ENCODE measurements at places on chromosomes 5 and 9.

- DNase-seq, result no peak
Measured at GRCh38 chr5:181260720-181261319, at the start of gene TRIM52. TRIM52 (minus strand) TSS chr5:181261143; CDS start chr5:181260813, 330 bp downstream.

DNA sequence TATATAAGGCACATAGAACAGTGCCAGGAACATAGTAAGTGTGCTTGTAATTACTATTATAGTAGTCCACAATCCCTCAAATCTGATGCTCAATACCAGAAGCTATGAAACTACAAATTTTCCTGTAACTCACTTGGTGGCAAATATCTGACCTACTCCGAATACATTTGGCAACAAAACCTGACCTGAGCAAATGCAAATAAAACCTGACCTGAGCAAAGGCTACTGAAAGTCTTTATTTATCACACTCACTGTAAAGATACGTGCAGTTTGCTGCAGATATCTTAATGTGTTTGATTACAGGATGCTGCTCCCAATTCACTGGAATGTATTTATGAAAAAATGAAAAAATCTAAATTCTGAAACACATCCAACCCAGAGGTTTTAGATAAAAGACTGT lies 7.1 kb downstream of the MEGF9 start:
- DNase-seq, result no peak

- DNase-seq, result no peak
Measured at GRCh38 chr9:120390637-120391190, 189.3 kb downstream of the CDK5RAP2 start.

GRCh38 chr9:134538856-134539566 lies 102.6 kb upstream of the COL5A1 start:
- DNase-seq, result no peak

DNA sequence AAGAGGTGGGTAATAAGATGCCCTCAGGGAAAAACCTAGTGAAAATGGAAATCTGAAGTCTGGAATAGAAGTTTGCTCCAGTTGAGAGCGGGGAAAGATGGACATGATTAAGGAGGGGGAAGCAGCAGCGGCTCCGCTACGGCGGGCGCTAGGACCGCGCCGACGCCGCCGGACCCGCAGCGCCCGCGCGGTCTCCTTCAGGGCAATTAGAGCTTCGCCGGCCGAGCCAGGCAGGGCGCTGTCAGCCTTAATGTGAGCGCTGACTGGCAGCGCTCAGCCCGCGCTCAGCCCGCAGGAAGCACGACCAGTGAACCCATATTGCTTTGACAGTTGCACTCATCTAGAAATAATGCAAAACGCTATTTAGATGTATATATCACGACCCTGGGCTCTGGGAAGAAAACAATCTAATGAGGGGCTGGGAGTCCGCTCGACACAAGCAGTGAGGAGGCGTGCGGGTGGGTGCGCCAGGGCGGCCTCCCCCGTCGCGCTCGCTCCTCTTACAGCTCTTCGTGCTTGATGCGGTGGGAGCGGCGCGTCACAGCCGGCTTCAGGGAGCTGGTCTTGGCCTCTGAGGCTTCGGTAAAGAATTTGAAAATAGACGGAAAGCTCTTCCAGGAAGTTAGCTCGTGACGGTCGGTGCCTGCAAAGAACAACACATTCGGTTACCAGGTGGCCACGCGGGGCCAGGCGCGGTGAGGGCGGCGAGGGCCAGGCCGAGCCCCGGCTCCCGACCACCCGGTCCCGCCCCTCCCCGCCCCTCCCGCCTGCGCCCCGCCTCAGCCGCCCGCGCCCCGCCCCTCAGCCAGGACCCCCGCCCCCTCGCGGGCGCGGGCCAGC lies 37.7 kb downstream of the NR2F1 start:
- DNase-seq, result no peak

DNA sequence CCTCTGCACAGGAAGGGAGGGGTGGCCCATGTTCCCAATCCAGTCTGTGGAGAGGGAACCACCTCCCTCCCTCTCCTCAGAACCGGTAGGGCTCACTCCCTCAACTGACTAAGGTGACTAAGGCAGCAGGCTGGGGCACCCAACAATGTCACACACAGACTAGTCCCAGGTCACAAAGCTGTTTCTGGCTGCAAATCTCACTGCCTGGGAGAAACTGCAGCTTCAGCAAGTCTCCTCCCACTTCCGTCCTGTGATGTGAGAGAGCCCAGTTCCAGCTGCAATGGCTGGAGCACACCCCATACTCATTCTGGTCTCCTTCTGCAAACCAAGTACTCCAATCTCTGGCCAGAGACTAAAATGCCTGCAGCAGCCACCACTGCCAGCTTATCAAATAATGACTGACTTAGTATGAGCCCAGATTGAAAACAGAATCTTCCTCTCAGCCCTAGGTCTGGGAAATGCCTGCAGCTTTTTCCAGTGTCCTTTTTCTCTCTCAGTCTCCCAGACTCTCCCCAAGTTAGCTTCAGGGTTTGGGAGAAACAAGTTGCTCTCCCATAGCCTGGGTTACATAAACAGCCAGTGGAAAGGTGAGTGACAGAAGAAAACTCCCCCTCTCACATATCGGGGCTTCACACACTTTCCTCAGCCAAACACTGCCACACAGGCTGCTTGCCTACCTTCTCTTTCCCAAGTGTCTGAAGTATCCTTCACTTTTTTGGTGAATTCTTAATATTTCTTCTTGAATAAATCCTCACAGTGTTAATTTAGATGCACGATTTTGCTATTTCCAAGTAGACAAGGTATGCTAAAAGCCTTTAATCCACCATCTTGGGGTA lies 247.4 kb upstream of the RASA1 start:
- no peak for DNase-seq

DNA sequence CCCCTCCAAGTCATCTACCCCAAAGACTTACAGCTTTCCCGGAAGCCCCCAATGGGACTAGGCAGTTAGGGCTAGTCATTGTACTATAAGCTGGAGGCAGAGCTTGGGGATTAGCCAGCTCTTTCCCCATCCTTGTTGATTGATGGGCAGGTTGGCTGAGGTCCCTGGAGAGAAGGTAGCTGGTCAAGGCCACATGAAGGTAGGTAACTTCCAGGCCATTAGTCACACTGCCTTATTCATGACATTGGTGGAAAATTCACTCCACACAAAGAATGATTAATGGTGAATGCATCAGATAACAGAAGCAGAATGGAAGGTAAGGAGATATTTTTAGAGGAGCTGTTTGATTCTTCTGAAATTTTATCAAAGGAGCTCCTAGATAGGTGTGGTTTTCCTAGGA lies 49.5 kb upstream of the TGFBR1 start:
- DNase-seq, result no peak

DNA sequence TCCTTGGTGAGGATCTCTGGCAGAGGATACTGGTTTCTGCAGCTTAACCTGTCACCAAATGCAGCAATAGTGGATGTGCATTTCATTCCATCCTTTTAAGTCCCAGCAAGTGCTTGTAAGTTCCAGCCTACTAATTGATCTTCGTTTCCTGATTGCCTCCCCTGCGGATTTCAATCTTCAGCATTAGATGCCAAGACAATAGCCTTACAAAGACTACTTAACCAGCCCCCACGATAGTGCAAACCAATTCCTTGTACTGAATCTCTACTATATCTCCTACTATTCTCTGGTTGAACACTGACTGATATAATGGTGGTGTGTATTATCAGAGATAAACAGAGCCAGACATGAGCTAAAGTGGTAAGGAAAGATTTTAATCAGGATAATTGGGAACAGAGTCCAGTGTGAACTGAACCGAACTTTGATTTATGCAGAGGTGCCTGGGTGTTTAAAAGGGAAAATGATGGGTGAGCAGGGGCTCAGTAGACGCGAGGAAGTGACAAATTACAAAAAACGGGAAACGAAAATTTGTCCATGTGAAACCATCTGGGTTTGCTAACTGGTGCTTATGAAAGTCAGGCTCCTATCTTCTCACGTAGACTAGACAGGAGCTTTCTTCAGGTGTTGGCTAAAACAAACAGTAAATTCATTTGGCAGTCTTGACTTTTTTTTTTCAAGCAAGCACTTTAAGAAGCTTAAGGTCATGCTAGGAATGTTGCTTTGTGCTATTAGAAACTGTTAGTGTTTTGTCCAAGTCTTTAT lies 106.9 kb upstream of the ST8SIA4 start:
- no peak for DNase-seq

DNA sequence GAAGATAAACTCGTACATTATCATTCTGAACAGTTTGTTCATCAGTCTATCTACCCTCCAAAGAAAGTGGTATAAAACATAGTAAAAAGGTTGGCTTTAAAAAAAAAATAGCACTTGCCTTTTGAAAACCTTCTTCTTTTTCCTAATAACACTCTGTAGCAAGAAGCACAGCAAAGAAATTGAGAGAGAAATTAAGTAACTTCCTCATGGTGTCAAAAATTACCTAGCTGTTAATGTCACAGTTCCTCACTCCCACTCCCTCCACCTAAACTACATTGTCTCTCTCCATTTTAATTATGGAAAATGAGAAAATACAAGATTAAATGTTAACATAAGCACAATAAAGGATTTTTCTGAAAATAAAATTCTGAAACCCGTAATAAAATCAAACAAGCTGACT lies 72.2 kb downstream of the CERT1 start:
- DNase-seq, result no peak

GRCh38 chr5:142816531-142817430 lies 46.6 kb downstream of the ARHGAP26 start:
- no peak for DNase-seq

DNA sequence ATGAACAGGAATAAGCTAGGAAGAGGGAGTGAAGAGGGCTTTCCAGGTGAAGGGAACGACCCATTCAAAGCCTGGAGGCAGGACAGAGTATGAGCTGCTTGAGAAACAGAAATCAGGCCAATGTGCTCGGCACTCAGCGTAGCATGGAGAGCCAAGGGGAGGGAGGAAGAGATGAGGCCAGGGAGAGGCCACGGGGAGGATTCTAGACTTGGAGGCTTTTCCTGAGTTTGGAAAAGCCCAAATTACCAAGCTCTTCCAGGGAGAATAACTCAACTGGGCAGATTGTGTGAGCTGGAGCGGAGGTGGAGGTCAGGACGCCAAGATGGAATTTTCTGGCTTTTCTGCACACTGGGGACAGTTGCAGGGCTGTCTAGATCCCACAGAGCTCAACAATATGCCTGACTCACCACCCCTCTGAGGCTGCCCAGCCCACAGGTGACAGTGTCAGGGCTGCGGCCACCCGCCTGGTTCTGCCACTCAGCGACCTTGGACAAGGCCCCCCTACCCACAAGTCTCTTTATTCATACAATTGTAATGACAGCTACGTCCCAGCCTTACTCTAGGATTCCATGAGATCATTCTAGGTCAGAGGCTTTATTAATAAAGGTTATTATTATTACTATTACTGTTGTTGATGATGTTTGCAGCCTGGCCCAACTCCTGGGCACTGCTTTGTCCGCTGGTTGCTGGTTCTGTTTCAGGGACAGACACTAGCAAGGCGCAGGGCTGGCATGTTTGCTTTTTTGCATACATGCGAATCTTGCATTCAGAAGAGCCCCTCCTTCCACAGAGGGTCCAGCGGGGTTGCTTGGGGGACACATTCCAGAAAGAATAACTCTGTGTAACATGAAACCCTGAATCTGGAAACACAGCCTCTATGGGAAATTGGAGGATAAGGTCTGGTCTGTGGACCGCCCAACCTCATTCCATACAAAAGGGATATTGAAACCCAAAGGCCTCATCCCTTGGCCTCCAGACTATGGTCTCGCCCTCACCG lies 9.4 kb upstream of the LMX1B start:
- DNase-seq, result no peak

- DNase-seq, result no peak
Measured at GRCh38 chr5:176731506-176732160, 78.7 kb upstream of the UNC5A start.

Data from activated naive CD4-positive, alpha-beta T cell (primary cell).